ENCODE measurements at places on chromosomes 2 and 18.

DNA sequence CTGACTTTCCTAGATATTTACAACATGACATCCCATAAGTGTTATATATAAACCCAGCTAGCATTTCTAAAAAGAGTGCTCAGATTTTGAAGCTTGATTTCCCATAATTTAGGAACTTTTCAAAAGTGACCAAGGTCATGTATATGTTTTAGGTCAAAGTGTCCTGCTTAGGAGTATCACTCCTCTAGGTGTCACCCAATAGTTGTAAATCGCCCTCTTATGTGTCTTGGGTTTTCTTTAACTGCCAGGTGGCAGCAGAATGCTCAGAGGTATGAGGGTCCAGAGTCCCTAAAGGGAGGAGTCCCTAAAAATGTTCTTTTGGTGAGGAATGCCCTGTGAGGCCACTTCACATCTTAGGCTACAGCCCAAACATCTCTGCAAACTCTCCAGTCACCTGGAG, 358.3 kb downstream of the CELF4 start:
- DNase-seq: no peak

- DNase-seq: no peak
Measured at GRCh38 chr18:22844190-22844589, 88.9 kb upstream of the RBBP8 start.

DNA sequence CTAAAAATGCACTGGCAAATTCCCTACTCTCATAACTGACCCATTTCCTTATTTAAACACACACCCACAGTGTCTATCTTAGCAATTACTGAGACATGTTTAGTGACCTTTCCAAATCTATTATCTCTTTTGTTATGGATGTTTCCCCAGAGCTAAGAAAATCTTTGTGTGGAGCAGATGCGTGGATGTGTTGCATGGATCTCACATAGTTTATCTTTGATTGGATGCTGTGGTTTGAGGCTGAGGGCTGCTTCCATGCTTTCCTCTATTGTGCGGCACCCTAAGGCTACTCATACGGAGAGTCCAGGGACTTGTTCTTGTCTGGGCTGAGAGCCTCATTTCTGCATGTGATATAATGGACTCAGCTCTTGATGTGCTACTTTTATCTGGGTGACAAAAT, 4.7 kb downstream of the ANKZF1 start:
- no peak for DNase-seq

- DNase-seq: no peak
Measured at GRCh38 chr2:68279691-68280090, 27.4 kb upstream of the PPP3R1 start.
